ENCODE measurements at places on chromosomes 11 and 22. TPM values are rescaled to one million over a fixed set of nuclear protein-coding genes. Genes with fewer than 3 reads are reported as not detected.

Gene HORMAD2
- not detected for total RNA-seq

Gene OR52K1
- not detected for total RNA-seq

Gene MYEOV
- total RNA-seq, result 1.2 TPM

DNA sequence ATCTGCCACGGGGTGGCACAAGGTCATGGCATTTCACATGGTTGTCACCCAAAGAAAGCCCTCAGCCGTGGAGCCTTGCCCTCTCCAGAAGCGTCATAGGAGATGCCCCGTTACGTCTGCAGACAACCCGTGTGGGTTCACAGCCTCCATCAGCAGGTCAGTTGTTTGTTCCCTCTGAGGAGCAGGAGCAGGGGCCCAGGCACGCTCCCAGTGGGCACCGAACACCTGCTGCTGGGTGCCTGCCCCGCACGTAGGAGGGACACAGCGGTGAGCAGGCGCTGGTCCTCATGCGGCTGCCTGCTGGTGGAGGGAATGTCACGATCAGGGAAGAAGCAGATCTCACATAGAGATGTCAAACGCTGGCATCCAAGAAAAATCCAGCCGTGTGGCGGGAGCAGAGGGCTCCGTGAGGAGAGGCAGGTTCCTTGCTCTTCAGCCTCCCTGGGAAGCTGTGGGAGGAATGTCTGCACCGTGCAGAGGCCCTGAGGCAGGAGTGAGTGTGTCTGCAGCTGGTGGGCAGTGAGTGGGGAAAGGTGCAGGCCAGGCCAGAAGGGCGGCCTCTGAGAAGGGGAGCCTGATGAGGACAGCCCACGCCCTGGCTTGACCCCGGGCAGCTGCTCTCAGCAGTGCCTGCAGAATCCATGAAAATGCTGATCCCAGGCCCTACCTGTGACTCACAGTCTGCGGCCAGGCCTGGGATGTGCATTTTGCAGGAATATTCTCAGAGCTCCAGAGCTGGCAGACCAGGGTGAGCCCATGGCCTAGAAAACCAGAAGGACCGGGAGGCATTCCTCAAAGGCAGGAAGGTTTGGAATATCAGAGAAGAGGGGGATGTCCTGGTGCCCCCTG, 36.4 kb upstream of the TH start:
- DNase-seq, result no peak

- no peak for DNase-seq
Observed at GRCh38 chr22:48491451-48491941, 1336.2 kb downstream of the BRD1 start.
